Stimulated activated CD8-positive, alpha-beta memory T cell treated with anti-CD3 and anti-CD28 coated beads, Interleukin-4, amount 100 ng/mL, for 1 hour (primary cell): ENCODE measurements at places on chromosomes 5 and 9.

DNA sequence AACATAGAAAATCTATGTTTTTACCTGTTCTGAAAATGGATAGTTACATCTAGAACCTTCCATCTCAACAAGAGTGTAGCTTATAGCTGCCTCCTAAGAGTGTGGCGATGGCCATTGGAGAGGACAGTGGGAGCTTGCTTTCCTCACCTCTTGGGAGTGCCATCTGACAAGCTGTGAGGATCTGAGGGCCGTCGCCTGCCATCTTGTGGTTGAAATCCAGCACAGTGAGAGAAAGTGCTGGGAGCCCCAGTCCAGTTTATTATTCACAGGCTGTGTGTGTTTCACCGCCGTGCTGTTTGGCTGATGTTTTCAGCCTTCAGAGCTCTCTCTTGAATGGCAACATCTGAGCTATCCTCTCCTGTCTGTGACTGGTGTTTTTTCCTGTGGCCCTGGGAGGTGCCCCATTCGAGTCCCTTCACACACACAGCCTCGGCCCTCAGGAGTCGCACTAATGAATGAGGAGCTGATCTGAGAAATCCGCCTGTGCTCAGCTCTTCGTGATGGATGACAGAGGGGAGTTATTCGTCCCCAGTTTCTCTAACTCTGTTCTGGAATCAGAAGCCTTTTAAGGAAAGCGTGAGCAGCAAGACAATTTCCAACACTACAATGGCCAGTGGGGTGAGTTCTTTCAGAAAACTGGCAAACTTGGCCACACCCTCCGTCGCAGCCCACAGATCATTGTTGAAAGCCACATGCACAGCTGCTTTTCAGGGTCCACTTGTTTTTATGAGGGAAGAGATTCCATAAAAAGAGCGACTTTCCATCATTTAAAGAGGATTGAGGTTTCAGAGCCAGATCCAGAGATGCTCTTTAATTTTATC is 170.3 kb downstream of the PDZD2 start:
- no peak for DNase-seq

- DNase-seq: peak; percentile 2
These were observed 618 bp downstream of the TNPO1 start for GRCh38 chr5:72817076-72817481.

- DNase-seq: no peak
These were observed 103.5 kb downstream of the MVB12B start for GRCh38 chr9:126430124-126430523.

DNA sequence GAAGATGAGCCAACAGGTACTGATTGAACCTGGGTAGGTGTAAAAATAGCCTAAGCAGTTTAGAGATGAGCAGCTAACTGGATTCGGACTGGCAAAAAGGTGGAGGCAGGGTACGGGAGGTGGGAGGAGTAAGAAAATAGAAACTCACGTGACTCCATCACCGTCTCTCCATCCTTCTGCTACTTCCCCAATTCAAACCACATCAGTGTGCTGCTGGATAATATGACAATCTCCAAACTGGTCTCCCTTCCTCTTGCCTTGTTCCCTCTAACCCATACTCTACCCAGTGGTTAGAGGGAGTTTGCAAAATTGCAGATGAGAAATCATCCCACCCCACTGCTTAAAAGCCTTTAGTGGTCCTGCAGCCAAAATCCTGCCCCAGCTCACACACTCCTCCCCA is 42.7 kb downstream of the RIGI start:
- no peak for DNase-seq

DNA sequence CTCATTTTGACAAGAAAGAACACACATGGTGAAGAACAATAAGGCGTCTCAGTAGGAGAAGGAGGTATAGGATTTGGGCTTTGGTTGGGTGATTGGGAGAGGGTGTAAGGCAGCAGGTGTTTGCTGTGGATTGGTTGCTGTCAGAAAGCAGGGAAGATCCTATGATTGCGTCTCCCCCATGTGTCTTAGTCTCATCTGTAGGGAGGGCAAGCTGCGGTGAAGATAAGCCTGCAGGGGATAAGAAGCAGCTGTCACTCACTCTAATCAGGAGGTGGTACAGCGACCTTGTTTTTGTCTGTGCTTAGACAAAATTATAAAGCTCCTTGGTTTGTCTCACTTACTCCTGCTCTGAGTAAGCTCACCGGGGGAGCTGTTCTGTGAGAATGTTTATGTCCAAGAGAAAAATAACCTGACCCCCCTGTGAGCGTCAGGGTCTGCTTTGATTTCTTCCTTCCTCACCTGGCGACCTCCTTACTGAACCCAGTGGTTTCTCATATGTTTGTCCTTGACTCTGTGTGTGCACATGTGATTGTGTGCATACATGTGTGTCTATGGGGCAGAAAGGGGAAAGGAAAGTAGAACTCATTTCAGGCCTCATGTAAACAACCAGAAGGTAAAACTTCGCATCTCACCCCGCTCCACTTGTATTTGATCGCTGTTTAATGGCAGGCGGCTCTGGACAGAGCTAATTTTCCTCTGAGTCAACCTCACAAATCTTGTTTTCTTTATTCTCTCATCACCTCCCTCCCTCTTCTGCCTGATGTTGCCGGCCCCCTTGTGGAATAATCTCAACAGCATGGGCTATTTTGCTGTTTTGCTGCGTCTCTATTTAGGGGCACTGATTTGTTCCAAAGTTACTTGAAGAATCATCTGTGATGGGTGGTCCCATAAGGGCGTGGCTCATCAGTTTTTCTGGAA is 105.6 kb downstream of the TENT4A start:
- DNase-seq: no peak

GRCh38 chr5:16593628-16594027 is 23.2 kb downstream of the RETREG1 start:
- no peak for DNase-seq

DNA sequence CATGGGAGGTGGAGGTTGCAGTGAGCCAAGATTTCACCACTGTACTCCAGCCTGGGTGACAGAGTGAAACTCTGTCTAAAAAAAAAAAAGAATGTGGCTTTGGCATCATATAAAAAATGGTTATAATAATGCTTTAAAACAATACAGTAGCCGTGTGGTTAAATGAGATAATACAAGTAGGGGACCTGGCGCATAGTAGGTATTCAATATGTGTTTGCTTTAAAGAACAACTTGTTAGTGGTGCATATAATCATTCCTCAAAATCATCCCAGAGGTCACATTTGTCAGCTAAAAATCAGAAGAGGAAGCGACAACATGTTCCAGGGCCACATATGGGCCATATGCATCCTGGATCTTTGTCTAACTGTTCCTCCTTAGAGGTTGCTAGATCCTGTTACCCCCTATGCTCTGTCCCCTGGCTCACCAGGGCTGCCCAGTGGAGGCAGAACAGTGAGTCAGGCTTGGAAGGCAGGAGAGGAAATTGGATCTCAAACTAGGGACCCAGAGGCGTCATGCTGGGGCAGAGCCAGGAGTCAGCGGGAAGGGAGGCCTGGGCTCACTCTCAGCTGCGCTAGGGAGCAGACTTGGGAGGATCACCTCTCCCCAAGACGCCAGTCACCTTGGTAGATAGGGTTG is 27.7 kb downstream of the LHX6 start:
- DNase-seq: no peak

- DNase-seq: no peak
These were observed 45.7 kb downstream of the SNX18 start for GRCh38 chr5:54563083-54563761.

GRCh38 chr9:35367451-35367850 is 122.5 kb upstream of the RUSC2 start:
- DNase-seq: no peak

GRCh38 chr5:15515229-15515628 is 15.2 kb downstream of the FBXL7 start:
- no peak for DNase-seq

GRCh38 chr5:172165465-172165864 is 22.6 kb downstream of the STK10 start:
- DNase-seq: no peak

- no peak for DNase-seq
These were observed 9.0 kb downstream of the CDX1 start for GRCh38 chr5:150175536-150175935.

DNA sequence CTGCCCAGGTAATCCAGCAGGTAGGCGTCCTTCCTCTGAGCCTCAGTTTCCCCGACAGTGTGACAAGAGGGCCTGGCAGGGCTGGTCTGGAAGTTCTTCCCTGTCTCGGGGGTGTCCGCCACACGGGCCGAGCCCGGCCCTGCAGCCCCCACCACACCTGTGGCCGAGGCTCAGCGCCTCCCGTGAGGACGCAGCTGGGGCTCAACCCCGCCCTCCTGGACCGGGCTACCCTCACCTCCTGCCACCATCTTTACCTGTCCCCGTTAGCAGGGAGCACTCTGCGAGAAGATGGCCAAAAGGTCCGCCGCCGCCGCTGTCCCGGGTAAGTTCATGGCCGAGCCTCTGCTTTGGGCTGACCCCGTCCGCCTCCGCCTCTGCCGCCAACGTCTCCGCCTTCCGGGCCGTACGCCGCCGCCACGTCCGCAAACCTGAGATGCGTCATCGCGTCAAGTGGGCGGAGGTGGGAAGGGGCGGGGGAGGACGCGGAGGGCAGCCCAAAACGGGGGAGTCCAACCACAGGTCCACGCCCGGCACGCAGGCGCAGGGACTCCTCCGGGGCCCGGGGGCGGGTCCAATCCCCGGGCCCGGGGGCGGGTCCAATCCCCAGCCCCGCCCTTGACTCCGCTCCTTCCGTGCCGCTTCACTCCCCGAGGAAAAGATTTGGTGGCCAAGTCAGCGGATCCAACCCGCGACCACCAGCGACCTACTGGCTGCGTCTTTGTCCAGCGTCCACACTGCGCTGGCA is at the start of gene LYSMD3:
TSS of gene LYSMD3 (minus strand) at position 391 of the 745 bp plus-strand sequence. CDS start 4,295 bp downstream, outside the sequence.
- DNase-seq: peak; percentile 95

GRCh38 chr9:96004379-96004778 is 128.9 kb downstream of the ERCC6L2 start:
- DNase-seq: no peak

DNA sequence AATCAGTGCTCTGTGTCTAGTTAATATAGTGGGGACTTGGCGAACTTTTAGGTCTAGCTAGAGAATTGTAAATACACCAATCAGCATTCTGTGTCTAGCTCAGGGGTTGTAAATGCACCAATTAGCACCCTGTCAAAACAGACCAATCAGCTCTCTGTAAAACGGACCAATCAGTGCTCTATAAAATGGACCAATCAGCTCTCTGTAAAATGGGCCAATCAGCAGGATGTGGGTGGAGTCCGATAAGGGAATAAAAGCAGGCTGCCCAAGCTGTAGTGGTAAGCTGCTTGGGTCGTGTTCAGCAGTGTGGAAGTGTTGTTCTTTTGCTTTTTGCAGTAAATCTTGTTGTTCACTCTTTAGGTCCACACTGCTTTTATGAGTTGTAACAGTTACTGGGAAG is 3.6 kb upstream of the OTULINL start:
- no peak for DNase-seq

DNA sequence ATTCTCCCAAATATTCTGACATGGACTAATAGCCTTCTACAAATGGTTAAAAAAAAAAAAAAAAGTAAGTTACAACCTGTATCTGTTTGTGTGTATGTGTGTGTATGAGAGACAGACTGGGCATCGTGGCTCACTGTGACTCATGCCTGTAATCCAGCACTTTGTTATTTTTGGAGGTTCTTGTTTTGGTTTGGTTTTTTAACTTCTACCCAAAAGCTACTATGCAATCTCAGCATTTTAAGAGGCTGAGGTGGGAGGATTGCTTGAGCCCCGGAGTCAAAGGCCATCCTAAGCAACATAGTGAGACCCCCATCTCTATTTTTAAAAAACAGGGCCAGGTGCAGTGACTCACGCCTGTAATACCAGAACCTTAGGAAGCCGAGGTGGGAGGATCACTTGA is 17.6 kb upstream of the HAVCR1 start:
- DNase-seq: no peak

- DNase-seq: no peak
These were observed 11.0 kb upstream of the TNFSF8 start for GRCh38 chr9:114941376-114941775.

DNA sequence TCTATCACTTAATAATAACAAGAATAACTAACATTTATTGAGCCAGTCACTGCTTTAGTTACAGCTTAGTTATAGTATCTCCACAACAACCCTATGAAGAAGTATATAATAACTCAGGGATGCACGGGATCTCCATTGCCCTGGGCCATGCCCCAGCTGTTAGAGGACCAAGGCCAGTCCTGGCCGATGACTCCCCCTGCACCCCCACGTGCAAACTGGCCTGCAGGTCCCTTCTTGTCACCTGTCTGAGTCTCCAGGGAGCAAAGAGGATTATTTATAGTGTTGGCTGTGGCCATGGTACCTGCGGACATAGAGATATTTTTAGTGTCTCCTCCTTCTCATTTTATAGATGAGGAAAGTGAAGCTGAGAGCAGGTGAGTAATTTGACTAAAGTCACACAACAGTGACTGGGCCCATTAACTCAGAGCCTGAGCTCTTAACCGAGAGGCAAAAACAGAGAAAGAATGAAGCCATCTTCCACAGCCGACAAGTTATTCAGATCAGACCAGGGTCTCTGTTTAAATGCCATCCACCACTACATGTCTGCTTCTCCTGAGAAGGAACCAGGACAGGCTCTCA is 94.4 kb downstream of the TMEM215 start:
- no peak for DNase-seq

GRCh38 chr5:10229306-10230048 is 20.2 kb downstream of the ATPSCKMT start:
- DNase-seq: no peak

- DNase-seq: no peak
These were observed 192.7 kb downstream of the VPS13A start for GRCh38 chr9:77370064-77370463.

DNA sequence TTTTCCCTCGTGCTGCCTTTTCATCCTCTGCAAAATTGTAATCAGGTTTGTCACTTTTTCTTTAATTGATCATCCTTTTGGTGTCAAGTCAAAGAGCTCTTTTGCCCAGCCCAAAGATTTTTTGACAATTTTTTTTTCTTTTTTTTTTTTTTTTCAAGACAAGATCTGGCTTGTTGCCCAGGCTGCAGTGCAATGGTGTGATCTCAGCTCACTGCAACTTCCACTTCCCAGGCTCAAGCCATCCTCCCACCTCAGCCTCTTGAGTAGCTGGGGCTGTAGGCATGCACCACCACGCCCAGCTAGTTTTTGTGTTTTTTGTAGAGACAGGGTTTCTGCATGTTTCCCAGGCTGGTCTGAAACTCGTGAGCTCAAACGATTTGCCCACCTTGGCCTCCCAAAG is 36.7 kb downstream of the CDK7 start:
- DNase-seq: no peak

GRCh38 chr5:43802119-43802518 is 199.1 kb downstream of the NNT start:
- no peak for DNase-seq

DNA sequence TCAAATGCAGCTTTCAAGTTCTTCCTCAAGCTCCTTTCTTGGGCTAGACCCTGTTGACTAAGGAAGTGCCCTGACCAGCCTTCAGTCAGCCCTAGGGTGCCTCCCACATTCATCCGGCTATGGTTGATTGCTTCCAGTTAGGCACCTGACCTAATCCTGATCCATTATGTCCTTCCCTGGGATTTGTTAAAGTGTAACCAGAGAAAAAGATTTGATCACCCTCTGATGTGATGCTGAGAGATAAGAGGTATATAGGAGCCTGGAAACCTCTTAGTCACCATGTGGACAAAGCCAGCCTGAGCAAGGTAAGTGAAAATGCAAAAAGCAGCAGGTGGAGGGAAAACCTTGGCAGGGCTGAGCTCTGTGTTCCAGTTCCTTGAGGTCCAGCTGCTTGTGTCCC is 178.8 kb upstream of the ERCC6L2 start:
- no peak for DNase-seq

GRCh38 chr9:127263664-127264063 is 910 bp upstream of the GARNL3 start:
- no peak for DNase-seq
